Suppressor macrophage treated with lipopolysaccharide for 4 hours (primary cell): ENCODE measurements at places on chromosomes 6 and 20.

- no peak for DNase-seq
Observed at GRCh38 chr6:79374308-79374707, 139.8 kb upstream of the HMGN3 start.

DNA sequence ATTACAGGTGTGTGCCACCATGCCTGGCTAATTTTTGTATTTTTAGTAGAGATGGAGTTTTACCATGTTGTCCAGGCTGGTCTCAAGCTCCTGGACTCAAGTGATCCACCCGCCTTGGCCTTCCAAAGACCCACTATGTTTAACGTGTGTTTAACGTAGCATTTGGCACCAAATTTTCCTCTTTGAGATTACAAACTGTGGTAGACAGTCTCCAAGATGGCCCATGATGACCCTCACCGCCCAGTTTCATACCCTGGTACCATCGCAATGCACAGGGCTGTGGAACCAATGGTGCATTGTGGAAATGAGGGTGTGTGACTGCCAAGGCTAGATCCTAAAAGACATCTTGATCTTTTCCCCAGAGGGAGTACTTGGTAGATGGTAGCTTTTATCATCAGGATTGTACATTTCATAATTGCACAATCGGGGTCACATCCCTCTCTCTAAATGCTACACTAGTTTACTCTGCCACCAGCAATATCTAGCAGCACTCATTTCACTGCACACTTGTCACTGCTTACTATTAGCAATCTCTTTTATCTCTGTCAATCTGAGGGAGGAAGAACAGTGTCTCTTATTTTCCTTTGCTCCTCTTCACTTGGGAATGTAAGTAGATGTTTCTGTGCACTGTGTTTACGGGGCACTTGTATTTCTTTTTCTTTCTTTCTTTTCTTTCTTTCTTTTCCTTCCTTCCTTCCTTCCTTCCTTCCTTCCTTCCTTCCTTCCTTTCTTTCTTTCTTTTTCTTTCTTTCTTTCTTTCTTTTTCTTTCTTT, 96.9 kb downstream of the NOL4L start:
- DNase-seq, result no peak

DNA sequence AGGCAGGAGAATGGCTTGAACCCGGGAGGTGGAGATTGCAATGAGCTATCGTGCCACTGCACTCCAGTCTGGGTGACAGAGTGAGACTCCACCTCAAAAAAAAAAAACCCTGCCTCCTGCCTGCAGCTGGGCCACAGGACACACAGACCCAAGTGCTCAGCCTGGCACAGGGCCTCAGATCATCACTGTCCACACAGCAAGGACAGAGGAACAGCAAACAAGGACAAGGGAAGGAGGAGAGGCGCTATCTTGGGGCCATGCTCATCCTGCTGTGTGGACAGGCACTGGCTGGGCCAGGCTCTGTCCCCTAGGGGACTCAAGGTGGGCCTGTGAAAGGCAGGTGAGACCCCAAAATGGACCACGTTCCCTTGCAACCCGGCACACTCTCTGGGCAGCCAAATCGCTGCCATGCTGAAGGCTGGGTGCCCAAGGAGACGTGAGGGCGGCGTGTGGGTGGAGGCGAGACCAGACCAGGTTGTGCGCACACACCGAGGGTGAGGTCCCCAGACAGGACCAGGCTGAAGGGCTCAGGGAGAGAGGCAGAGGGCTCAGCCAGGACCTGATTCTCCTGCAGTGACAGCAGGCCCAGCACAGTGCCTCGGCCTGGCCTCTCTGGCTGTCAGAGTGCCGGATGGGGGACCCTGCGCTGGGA, 9.1 kb downstream of the UCKL1 start:
- no peak for DNase-seq

DNA sequence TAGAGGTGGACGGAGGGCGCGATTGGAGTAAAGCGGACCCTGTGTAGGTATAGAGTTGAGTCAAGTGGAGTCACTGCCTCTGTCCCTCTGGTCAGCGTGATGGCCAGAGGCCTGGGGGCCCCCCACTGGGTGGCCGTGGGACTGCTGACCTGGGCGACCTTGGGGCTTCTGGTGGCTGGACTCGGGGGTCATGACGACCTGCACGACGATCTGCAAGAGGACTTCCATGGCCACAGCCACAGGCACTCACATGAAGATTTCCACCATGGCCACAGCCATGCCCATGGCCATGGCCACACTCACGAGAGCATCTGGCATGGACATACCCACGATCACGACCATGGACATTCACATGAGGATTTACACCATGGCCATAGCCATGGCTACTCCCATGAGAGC, 479 bp downstream of the SLC39A7 start:
- no peak for DNase-seq

DNA sequence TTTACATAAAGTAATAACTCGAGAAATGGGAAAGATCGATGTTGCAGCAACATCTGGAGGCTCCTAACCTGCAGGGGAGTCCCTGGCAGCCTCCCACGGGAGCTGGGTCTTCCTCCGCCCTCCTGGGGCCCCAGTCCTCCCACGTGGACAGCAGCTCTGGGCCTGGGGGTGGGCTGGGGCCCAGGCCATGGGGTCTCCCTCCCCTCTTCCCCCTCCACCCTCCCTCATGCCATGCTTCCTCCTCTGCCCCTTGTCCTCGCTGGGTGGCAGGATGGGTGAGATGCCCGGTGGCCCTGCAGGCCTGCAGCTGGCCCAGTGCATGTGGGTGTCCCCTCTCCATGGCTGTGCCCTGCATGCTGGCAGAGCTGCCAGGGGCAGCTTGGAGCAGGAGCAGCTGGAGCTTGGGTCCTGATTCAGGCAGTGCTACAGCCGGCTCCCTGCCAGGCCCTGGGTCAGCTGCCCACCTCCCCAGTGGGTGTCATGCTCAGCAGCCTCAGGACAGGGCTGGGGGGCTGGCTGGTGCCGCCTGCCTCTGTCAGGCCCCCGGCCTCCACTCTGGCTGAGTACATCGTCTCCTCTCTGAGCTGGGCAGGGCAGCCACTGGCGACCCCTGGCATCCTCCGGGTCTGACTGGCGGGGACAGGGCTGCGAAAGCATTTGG, 48.9 kb upstream of the BHLHE23 start:
- DNase-seq, result no peak

DNA sequence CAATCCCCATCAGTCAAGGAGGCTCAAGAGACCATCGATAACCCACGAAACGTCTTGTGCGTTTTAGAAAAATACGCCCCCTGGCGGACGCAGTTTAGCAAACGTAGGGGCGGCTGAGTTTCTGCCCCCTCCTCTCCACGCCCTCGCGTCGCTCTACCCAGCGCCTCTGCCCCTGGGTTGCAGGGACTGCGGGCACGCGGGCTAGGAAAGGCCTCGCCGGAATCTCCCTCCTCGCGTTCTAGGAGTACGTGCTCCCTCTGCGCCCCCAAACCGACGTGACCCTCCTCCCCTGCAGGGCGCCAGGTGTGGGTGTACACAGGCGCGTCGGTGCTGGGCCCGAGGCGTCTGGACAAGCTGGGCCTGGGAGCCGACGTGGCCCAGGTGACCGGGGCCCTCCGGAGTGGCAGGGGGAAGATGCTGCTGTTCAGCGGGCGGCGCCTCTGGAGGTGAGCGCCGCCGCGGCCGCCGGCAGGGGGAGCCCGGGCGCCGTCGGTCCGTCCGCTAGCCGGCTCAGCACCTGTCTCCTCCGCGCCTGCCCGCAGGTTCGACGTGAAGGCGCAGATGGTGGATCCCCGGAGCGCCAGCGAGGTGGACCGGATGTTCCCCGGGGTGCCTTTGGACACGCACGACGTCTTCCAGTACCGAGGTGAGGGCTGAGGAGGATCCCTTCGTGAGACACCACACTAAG, 5.3 kb downstream of the MMP9 start:
- DNase-seq, result peak; percentile 81

DNA sequence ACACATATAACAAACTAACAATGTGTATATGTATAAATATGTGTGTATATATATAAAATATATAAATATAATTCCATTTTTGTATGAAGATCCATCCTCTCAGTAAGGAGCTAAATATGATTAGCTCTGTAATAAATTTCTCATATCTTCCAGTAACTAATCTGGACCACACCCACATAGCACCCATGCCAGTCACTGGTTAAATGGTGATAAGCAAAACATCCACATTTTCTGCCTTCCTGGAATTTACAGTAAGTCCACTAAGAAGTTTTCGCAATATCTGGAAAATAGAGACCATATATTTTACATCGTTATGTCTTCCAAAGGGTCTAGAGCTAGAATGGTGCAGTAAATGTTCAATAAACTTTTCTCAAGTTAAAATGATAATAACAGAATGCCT, 151.5 kb upstream of the STMND1 start:
- no peak for DNase-seq

DNA sequence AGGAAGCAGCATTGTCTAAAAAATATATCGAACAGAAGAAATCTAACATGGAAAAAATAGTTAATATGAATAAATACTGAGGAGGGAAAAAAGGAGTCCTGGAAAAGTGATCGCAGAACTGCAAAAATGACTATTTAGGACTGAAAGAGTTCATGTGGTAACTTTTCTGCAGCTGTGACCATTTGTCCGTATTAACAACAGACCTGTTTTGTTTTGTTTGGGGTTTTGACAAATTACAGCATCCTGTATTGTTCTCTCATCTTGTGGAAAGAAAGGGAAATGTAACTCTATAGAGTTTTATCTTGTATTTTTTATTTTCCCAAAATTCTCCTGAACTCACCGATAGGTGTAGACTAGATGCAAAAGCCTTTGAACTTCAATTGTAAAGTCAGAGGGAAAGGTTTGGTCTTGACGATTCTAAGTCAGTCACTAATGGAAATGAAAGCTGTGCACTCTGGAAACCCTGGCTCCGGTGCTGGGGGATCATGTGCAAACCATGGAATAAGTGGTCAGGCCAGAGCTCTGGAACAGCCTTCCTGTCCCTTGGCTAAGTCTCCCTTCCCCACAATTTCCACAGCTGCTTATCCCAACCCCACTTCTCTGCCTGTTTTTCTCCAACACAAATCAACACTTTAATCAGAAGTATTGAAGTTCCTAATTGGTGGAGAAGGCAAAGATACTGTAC, 51.2 kb upstream of the MARCKS start:
- DNase-seq, result no peak

GRCh38 chr20:17613328-17614175, 43.7 kb downstream of the DSTN start:
- DNase-seq, result no peak

DNA sequence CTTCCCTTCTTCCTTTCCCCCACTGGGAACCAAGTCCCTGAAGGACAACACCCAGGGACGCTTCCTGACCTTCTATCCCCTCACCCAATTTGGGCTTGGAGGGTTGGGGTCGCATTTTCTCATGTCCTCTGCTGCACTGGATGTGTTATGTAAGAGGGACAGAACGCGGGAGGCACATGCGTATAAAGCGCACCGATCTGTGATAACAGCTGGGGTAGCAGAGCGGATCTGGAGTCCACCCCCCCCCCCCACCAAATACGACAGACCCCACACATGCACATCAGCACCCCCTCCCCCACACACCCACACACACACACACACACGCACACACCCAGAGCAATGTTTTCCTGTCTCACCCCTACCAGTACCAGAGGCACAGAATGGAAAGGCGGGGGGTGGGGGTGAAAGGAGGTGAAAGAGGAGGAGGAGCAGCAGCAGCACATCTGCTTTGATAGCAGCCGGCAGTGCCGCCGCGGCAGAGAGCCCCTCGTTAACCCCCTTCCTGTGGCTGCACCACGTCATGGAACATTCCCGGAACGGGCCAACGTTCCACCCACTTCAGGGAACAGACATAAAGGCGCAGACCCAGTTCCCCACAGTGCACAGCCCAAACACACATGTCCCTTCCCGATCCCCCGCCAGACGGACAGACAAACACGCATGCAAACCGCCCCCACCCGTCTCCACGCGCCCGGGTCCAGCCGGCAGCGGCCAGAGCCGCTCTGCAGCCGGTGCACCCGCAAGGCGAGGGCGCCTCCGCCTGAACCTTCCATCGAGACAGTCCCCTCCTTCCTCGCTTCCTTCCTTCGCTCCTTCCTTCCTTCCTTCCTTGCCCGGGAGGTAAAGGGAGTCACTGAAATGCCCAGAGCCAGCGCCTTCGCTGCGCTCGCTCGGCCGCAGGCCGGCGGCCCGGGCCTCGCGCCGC, 590 bp downstream of the HIVEP2 start:
- DNase-seq, result peak; percentile 94

GRCh38 chr6:32073613-32074012, 35.4 kb downstream of the CYP21A2 start:
- no peak for DNase-seq

DNA sequence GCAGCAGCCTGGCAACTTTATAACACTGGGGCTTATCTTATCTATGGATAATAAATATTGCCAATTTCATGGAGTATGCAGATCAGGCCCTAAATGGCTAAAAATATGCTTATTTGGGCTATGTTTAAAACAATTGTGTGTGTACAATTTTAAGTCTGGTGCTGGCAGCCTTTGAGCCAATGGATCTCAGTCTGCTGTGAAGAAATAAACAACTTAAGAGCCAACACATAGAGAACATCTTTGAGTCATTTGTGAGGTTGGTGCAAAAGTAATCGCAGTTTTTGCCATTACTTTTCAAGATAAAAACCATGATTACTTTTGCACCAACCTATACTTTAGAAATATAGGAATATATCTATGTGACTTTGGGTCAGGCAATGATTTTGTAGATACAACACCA, 129.1 kb upstream of the CARMIL1 start:
- DNase-seq, result no peak

- DNase-seq, result no peak
Observed at GRCh38 chr6:144394210-144394609, 109.1 kb downstream of the UTRN start.
